Stimulated activated CD4-positive, alpha-beta T cell treated with anti-CD3 and anti-CD28 coated beads, Interleukin-1b, Interleukin-23, amount 100 ng/mL, for 1 hour (primary cell): ENCODE measurements at places on chromosomes 4 and X.

- DNase-seq, result no peak
Measured at GRCh38 chrX:55033429-55033828, 2.7 kb upstream of the ALAS2 start.

GRCh38 chrX:104564921-104565703 lies 887 bp upstream of the IL1RAPL2 start:
- DNase-seq, result no peak

- DNase-seq, result no peak
Measured at GRCh38 chr4:105622269-105622668, 69.8 kb downstream of the ARHGEF38 start.

GRCh38 chr4:124018383-124019317 lies 622.1 kb downstream of the SPRY1 start:
- DNase-seq, result no peak

GRCh38 chr4:134885436-134885835 lies 683.8 kb upstream of the PABPC4L start:
- DNase-seq, result no peak

- no peak for DNase-seq
Measured at GRCh38 chr4:67393699-67394281, 151.5 kb downstream of the CENPC start.
